Stimulated activated CD4-positive, alpha-beta T cell treated with anti-CD3 and anti-CD28 coated beads, TNF-alpha, amount 100 ng/mL, for 4 hours (primary cell): ENCODE measurements at places on chromosomes 11 and 22.
A peak's percentile ranks its signal among the peaks of the same experiment; 100 is the strongest.

DNA sequence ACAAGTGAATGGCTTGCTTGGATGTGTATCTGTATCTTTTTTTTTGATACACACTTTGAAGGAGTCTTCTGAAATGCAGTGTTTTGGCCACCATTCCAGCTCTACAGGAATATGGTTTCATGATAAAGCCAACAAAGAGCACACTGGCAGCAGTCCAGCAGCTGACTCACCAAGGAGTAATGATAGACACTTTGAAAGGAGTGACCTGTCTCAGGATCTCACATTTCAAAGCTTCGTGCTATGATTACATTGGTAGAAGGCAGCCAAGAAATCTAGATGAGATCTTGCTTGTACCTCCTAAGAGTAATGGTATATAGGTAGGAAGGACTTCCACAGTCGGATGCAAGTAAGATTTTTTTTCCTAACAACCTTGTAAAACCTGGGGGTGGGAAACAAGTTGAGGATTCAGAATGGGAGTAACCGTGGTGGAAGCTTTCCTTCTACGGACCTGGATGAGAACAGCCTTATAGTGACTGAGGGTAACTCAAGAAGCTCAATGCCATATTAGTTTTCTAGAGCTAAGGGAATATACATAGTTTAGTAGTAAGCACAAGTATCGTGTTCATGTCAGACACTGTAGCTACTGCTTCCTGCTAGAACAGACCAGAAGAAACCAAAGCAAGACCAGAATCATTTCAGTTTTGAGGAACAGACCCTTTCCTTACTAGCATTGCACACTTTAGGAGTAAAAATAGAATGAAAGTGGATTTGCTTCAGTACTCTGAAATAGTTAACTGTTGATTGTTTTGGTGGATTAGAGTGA, 25.0 kb downstream of the MTMR3 start:
- DNase-seq, result no peak

GRCh38 chr11:114154271-114155047, 94.9 kb downstream of the ZBTB16 start:
- DNase-seq, result no peak

DNA sequence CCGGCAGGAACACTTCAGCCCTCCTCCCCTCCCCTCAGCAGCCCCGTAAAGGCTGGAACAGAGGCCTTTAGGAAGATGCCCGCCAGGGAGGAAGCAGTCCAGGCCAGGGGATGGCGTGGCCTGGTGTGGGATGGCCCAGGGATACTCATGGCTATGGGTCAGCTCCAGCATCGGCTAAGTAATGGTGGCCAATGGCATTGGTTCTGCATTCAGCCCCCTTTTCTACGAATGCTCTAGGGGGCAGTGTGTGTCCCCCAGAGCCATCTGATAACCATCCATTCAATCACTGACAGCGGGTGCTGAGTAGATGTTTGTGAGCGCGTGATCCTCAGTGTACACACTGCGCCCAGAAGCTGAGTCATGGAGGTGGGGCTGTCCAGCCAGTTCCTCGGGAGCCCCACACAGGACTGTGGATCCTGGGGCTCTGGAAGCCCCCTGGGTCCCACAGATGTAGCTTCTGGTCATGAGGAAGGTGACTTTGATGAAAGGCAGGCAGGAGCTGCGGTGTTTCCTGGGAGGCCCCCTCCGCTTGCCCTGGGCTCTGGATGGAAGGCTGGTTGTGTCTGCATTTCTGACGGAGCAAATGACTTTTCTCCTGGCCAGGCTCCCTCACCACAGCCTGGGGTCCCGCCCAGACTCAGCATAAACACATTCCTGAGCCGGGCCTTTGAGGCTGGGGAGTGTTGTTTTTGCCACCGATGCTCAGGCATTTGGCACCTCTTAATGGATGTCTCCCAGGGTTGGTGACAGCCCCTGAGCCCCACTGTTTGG, 46.5 kb downstream of the FBLN1 start:
- DNase-seq, result no peak

DNA sequence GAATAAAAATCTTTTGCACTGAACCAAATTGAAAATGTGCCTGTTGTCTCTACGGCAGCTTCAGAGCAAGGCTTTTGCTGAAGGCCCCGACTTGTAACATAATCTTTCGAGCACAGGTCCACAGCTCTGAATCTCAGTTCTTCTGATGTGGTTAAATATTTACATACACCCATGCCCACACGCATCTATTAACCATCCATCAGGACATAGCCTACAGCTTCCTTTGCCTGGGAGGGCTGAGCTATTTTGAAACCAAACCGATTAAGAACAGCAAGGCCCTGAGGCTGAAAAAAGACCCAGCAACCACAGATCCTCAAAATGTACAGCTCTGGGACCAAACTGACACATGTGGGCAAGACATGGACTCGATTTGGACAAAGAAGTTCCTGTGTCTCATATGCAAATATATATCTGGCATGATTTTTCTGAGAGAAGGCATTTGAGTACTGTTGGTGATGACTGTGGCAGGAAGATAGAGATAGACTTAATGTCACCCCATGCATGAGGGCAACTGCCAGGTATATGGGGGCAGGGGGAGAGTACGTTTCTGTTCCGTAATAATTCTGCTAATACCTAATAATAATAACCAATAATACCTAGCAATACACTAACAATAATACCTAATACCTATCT, 322.7 kb upstream of the PLET1 start:
- DNase-seq, result no peak

DNA sequence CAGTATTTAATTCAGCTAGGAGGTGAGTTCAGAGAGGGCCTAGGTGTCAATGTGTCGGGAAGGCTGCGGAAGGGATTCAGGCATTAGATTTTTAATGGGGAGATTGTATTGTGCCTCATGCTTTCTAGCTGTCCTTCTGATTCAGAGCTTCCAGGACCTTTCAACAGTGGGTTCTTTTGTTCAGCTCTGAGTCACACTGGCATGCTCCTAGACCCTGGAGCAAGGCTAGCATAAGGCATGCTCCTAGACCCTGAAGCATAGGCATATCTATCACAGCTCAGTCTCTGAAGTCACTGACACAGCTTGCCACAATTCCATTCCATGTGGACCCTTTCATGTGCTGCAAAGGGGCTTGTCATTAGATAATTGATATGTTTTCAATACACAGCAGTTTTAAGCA, 396.9 kb downstream of the RAB38 start:
- no peak for DNase-seq

- DNase-seq, result no peak
These were observed 26.1 kb downstream of the MRTFA start for GRCh38 chr22:40610329-40610850.

GRCh38 chr11:86978756-86979608, 23.8 kb upstream of the FZD4 start:
- DNase-seq, result no peak

- DNase-seq, result no peak
These were observed 57.9 kb downstream of the NECTIN1 start for GRCh38 chr11:119671051-119671450.

DNA sequence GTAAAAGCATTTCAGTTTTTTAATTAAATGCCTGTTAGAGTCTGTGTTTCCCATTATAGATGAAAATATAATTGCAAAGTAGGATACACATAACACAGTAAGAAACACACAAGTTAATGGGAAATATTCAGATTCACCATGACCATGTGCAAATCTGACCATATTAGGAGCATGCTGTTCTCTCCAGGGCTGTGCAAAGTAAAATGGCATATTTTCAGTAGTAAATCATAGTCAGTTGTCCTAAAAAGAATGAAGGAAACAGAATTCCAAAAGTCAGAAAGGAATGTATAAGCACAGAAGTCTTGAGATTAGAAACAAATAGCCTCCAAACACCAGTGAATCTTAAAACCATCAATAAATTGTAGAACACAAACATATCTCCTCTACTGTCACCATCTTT, 44.4 kb downstream of the CNTN5 start:
- no peak for DNase-seq

DNA sequence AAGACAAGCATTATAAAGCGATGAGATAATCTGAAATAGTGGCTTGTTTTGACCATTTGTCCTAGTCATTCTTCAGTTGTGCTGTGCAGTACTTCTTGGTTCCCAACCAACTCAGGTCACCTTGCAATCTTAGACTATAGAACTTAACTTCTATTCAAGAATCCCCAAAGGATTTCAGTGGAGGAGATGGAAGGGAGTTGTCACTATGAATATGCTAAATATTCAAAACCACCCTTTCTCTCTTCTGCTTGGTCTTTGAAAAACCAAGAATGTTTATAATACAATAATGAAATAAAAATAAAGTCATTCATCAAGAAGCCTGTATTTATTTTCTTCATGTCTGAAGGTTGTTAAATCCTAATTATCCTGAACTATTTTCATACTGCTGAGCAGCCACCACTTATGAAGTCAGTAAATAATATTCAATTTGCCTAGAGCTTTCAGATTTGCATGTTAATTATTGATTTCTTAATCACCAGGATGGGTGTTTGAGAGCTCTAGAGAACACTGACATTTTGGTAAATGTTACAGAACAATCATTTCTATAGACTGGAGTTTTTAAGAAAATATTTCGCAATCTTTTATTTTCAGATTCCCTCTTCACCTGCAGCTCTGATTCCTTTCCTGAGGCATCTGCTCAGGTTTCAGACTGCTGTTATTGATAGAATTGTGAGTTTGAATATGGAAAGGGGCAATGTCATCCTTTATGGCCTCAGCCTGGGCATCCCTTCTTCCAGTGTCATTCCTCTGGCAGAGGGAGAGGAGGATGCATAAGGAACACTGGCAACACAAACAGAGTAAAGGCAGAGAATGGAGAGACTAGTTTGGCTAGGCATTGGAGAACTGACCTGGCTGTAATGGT, 91.5 kb upstream of the USP47 start:
- no peak for DNase-seq

GRCh38 chr11:96447208-96448110, 57.6 kb downstream of the JRKL start:
- DNase-seq, result no peak

- no peak for DNase-seq
These were observed 21.3 kb upstream of the KRTAP5-6 start for GRCh38 chr11:1675536-1676228.

GRCh38 chr11:2574043-2574552, 125.7 kb downstream of the KCNQ1OT1 start:
- DNase-seq, result no peak

- DNase-seq, result no peak
These were observed 95.3 kb downstream of the MED15 start for GRCh38 chr22:20602609-20603164.

GRCh38 chr22:41561788-41562187, 978 bp downstream of the CSDC2 start:
- DNase-seq, result no peak

DNA sequence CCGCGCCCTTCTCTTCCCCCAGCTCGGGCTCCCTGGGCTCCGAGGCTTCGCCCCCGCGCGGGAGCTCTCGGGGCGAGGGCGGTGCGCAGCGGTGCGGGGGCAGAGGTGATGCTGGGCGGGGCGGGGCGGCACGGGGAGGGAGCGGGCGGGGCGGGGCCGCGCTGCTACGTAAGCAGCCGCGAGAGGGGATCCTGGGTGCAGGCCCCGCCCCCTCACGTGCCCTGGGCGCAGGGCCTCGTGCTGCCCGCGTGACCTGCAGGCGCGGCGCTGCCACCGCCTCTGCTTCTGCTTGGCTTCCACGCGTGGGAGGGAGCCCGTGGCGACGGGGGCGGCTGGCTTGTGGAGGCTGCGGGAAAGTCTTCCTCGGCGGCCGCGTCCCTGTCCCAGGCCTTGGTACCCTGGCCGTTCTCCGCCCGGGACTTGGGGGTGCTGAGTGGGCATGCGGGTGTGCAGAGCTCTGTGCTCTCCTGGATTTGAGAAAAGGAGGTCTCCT, 132.6 kb upstream of the HSD17B12 start:
- DNase-seq, result peak; percentile 15

- DNase-seq, result no peak
These were observed 8.4 kb downstream of the MSANTD2 start for GRCh38 chr11:124791626-124792341.

- no peak for DNase-seq
These were observed 62.3 kb upstream of the SCUBE2 start for GRCh38 chr11:9153651-9154050.

DNA sequence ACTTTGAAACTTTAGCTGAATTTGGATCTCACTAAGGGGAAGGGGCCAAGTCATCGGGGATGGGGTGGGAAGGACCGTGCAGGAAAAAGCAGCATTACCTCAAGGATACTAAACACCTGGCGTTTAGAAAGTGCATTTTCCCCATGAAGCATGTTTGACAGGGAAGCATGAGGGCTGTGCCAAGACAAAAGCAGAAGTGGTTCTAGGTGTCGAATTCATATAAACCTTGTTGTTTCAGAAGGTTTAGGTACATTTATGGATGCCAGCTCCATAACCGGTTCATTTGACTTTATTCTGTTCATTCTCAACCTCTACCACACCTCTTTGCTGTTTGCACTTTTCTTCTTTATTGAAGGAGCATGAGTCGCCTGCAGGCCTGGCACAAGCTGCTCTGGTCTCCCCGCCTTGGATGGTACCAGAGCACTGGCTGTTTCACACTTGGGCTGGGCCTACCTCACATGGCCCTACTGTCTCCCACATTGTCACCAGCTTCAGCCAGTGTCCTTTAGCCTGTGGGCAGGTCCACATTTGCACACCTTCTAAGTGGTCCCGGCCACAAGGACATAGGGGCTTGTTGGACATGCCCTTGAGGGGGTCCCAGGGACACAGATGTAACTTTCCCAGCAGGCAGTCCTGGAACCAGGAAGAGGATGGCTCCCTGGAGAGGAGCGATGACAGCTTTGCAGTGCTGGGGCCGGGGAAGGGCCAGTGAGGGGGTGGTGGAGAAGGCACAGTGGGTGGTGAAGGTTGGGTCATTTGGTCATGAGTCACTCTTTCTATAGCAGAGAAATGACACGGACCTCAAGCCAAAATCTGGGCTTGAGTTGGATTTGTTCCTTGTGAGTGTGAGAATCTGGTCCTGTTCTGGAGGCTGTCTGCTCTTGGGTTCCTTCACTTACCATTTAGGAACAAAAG, 3.2 kb upstream of the ST14 start:
- DNase-seq, result no peak
